ENCODE measurements at places on chromosomes 2 and 18. TPM values are rescaled to one million over a fixed set of nuclear protein-coding genes. Genes with fewer than 3 reads are reported as not detected.

Gene KCNG2
- total RNA-seq = 0.73 TPM

Gene CSRNP3
- total RNA-seq = 3.0 TPM

Gene VWA3B
- total RNA-seq = not detected

Gene CDH20
- total RNA-seq = not detected

Gene BOLL
- not detected for total RNA-seq

Gene SERPINB3
- total RNA-seq = not detected

Gene TNFRSF11A
- 0.66 TPM for total RNA-seq

Gene IL37
- not detected for total RNA-seq

Measured in smooth muscle cell of trachea (primary cell).